Right cardiac atrium (tissue), 5 donors: ENCODE measurements at places on chromosomes 3 and 15.
A peak's percentile ranks its signal among the peaks of the same experiment; 100 is the strongest.

- no peak for DNase-seq
Measured at GRCh38 chr3:172580680-172581401, 57.6 kb upstream of the TNFSF10 start.

DNA sequence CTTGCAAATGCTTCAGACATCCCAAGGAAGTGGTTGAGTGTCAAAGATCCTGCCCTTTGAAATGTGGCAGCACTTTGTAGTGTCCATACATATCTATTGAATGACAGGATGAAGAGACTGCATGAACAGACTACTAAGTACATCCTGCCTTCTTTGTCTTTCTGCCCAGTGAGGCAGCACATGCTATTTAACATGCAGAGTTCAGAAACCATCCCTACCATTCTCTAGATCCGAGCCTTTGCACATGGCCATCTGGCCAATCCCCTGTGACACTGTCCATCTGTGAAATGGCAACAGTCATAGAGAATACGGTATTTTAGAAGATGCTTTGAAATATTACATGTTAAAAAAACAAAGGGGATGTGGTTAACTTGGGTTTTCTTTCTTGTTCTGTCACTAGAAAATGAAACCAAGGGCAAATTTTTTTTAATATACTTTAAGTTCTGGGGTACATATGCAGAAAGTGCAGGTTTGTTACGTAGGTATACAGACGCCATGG is 519.6 kb downstream of the NTRK3 start:
- no peak for DNase-seq

DNA sequence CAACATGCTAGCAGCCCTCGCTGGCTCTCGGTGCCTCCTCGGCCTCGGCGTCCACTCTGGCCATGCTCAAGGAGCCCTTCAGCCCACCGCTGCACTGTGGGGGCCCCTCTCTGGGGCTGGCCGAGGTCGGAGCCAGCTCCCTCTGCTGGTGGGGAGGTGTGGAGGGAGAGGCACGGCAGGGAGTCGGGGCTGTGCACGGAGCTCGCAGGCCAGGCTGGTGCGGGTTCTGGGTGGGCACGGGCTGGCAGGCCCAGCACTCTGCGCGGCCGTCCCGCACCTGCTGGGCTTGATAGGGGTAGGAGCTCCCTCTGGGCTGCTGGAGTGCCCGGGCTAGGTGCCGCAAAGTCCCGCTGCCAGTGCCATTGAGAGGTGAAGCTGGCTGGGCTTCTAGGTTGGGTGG is 251.0 kb downstream of the SQOR start:
- no peak for DNase-seq

GRCh38 chr3:148372206-148372875 is 325.4 kb upstream of the AGTR1 start:
- DNase-seq: no peak

- no peak for DNase-seq
Measured at GRCh38 chr3:51311055-51311454, 74.0 kb upstream of the MANF start.

GRCh38 chr3:113084777-113085176 is 94.0 kb downstream of the GTPBP8 start:
- no peak for DNase-seq

DNA sequence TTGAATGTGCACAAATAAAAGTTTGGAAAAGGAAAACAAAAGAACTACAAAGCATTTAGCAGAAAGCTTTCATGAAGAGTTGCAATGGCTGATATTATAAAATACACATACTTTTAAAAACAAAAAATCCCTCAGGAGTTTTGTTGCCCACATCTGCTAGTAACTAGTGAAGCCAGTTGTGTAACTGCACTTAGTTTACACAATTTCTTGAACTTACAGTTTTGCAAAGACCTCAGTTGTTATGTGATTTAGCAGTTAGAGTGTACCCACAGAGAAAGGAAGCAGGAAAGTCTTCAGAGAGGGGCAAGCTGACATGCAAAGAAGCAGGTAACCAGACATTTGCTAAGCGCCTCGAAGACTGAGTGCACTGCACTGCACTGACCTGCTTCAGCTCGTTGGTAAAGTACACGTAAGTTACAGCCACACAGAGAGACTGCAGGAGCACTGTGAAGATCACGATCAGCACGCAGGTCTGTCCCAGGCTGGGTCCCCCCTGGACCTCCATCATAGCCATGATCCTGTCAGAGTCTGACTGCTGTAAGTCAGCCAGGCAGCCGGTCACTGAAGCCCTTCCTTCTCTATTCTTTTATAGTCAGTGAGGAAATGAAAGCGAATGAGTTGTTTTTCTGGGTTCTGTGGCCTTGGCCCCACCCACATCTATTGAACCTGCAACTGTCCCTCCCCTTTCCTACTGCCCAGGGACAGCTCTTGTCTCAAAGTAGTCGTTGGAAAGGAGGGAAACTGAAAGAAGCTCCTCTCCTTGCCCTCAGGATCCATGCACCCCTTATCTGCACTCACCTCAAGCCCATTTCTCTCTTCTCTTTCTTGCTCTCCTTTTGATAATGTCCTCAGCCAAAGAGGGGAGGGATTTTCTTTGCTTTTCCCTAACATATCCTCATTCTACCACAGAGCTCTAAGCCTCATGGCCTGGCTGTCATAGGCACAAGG is at the start of gene TNFSF10:
Gene TNFSF10 (minus strand): TSS at position 560 of the 948 bp plus-strand sequence. CDS start 46 bp downstream, at position 514.
- DNase-seq: peak; percentile 64

DNA sequence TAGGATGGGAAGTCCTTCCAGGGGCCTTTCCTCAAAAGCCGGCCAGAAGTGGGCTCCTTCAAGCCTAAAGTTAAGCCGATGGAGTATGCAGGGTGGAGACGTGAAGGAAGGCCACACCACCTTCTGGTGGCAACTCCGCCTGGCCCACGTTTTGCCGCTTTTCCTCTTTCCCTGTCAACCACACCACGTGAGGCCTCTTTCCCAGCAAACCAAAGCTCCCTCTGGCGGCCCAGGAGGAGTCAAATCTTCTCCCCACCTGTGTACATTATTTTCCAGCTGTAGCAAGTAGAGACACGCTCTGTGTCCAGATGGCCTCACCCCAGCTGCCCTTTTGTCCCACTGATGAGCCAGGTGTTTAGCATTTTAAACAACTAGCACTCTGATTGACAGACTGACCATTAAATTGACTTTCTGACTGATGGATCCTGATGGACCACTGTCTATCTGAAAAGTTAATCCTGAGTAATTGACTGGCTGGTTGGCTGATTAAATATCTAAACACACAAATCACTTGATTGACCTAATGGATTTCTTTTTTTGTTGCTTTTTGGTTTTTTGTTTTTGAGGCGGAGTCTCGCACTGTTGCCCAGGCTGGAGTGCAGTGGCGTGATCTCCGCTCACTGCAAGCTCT is 59.6 kb upstream of the ZBTB38 start:
- peak; percentile 74 for DNase-seq

DNA sequence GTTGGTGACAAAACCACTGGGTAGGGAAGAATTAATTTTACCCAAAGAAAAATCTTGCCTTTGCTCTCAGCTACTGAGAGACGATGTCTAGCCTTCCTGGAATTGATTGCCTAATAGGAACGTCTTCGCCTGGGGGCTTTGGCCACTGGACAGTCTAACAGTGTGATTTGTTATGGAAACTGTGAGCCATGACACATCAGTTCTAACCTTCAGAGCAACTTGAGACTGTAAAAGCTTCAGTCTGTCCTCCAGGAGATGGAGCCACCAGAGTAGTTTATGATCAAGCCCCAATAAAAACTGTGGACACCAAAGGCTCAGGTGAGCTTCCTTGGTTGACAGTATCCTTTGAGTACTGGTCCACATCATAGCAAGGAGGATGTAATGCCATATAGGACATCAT is 235.8 kb upstream of the TMCO5A start:
- no peak for DNase-seq

- DNase-seq: no peak
Measured at GRCh38 chr15:59862191-59863155, 141.6 kb upstream of the FOXB1 start.

DNA sequence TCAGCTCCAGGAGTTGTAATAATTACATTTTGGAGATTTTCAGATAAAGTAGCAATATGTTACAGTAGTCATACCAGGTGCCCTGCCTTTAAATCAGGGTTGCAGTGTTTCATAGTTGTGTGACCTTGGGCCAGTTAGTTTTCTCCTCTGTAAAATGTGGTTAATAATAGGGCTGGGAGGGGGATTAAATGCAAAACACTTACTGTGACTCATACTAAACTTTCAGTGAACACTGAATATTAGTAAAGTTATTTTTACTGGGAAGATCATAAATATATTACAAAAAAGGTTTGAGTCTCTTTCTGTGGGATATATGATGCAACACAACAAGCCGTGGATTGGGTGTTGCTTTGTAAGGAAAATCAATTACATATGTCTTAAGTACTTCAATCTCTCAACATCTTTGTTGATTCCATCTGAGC is 1.1 kb upstream of the EBLN2 start:
- no peak for DNase-seq

GRCh38 chr3:101635954-101636798 is 40.8 kb downstream of the ZBTB11 start:
- peak; percentile 78 for DNase-seq

DNA sequence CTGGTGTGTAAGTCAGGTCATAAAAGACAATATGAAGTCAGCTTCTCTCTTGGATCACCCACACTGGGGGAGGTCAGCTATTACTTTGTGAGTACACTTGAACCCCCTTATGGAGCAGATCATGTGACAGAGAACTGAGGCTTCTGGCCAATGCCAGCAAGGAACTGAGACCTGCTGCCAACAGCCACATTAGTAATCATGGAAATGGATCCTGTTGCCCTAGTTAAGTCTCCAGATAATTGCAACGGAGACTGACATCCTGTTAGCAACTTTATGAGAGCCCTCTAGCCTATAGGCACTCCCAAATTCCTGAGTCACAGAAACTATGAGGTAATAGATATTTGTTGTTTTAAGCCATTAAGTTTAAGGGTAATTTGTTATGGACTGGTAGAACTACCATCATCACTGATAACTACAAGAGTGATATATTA is 110.4 kb upstream of the GMNC start:
- DNase-seq: no peak

DNA sequence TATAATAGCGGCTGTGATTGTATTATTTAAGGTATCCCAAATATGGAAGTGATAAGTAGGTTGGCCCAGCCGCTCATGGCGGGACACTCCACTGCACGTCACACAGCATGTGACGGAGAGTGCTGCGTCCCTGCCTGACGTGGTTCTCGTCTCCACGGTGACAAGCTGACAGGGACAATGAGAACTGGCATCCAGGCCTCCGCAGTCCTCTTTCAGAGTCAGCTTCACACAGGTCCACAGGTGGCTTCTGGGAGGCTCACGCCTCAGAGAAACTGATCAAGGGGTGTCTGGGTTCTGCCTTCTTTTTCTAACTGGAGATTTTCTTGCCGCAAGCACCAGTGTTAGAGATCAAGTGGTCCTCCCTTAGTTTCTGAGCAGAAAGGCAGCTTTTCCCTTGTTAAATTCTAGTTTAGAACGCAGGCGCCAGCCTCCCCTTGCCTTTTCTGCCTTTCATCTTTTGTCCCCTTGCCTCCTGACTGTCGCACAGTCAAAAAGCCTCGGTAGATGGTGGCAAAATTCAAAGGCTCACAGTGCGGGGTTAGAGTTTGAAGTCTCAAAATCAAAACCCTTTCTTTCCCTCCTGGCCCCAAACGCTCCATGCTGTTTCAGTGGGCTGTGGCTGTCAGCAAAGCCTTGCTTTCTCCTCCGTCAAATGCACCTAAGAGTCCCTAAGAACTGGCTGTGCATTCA is 120.9 kb downstream of the ATP10A start:
- peak; percentile 47 for DNase-seq

GRCh38 chr3:1087066-1087560 is 5.7 kb upstream of the CNTN6 start:
- peak; percentile 58 for DNase-seq

DNA sequence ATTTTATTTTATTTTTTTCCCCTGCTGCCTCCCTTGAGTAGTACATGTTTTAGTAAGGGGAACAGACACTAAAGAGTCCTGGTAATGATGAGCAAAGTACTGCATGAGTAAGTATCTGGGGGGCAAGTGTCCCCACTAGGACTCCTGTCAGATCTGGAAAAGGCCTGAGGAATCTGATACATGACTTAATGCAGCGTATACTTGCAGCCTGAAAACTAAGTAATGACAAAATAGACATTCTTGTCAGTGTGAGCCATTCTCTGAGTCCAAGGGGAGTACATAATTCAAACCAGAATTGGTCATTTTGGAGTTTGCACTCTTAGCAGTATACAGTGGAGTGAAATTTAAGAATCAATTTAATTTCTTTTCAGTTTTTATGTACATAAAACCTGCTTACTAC is 27.5 kb downstream of the NXPE3 start:
- DNase-seq: no peak

- no peak for DNase-seq
Measured at GRCh38 chr3:59699648-59700320, 650.0 kb upstream of the CFAP20DC start.

DNA sequence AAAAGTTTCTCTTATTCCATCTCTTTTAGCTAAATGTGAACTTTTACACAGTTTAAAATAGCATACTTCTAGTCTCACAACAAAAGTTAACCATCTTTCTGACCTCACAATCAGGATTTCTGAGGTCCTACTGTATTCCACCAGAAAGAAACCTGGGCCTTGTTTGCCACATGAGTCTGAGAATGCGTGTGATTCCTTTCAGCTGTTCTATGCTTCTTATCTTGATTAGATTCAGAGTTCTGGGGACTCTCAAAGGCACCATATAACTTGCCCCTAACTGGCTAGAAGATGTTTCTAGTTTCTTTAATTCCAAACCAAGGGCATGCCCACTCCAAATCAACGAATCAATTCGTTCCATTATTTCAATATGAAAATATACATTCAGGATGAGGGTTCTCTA is 131.1 kb downstream of the ATP8B4 start:
- no peak for DNase-seq

DNA sequence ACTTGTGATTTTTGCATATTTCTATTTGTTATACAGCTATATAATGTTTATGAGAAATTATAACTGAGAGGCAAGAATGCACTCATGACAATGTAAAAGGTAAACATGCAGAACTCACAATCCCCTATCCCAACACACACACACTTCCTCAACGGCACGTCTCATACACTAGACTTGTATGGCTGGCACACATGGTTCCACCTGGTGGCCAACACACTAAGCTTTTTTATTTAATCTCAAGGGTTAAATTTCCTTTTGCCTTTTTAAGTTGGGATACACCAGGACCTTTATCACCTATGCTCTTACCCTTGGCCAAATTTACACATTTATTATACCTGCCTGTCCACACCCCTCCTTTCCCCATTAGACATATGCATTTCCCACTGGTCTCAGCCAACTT is 88.6 kb upstream of the PSMD6 start:
- no peak for DNase-seq

DNA sequence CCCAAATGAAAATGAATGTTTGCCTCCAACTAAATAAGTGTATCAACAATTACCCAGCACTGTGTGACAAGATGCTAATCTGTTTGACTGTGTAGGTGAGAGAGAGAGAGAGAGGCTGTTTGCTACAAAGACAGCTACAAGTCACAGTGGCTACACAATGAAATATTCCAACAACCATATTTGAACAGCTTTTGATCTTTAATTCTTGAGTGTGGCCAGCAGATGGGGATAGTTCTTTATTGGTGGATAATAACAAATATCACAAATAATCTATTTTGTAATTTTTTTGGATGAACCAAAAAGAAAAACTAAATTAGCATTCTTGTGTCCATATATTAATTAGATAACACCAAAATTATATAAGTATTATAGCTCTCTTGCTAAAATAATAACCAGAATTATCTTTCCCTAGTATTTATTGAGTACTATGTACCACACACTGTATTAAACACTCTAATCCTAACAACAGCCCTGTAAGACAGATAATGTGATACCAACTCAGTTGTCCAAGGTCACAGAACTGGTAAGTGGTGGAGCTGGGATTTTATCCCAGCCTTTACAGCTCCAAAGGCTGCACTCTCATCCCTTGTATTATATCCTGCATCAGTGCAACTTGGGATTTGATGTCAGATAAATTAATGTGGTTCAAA is 61.9 kb upstream of the C3orf80 start:
- no peak for DNase-seq
